ENCODE measurements at places on chromosomes 4 and X. TPM values are rescaled to one million over a fixed set of nuclear protein-coding genes. Genes with fewer than 3 reads are reported as not detected.

- H3K27me3 ChIP-seq = no peaks in the 10 kb centered on the region
- H3K36me3 ChIP-seq = no peaks in the 10 kb centered on the region
- no peak overlapping the region for H3K27ac ChIP-seq
- DNase-seq = no peak
These were observed 32.7 kb upstream of the NKRF start for GRCh38 chrX:119638725-119639471.

DNA sequence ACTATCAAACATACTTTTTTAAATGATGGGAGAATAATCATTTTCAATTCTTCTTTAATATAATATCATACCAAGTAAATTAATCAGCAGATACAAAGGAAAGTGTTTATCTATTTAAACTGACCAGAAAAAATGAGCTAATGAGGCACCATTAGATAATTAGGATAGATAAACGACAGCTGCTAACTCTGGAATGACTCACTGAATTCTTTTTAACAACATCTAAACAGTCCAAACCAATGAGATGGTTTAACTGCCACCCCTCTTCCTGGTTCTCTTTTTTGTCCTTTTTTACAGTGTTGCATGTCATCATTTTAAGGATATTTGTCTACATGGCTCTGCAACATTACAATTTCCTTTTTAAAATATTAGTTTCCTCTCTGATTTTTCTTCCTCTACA lies 41.6 kb downstream of the UNC5C start:
- H3K36me3 ChIP-seq = no peaks in the 10 kb centered on the region
- no peaks in the 10 kb centered on the region for H3K4me1 ChIP-seq

GRCh38 chr4:165378745-165379677 lies at the start of gene CPE:
Gene CPE, plus strand, starts transcription at chr4:165379008. Its CDS starts 214 bp downstream, at chr4:165379222.
- H3K36me3 ChIP-seq = no peaks in the 10 kb centered on the region
- H3K27me3 ChIP-seq = no peaks in the 10 kb centered on the region
- peak; percentile 77 for DNase-seq
- no peak within 1 kb of the TSS for H3K27ac ChIP-seq
- peaks cover 3% of the 10 kb centered on the region for H3K4me1 ChIP-seq
- H3K4me3 ChIP-seq = peak within 1 kb of the TSS; percentile 75

DNA sequence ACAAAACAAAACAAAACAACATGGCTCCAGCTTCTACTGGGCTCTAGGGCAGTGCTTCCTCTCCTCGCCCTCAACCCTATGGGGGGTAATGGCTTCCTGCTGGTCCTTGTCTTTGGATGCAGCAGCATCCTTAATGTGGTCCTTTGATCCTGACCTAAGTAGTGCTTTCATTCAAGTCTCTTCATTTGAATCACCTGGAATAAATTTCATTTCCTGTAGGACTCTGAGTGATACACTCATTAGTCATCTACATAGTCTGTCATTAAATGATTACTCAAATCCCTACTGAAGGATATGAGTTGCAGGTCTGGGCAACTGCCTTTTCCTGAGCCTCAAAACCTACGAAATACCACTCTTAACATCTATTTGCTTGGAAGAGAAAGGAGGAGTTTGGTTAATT lies 54.5 kb downstream of the RHOH start:
- H3K36me3 ChIP-seq = no peaks in the 10 kb centered on the region
- DNase-seq = no peak
- no peaks in the 10 kb centered on the region for H3K27me3 ChIP-seq
- no peaks in the 10 kb centered on the region for H3K4me1 ChIP-seq
- H3K4me3 ChIP-seq = no peak overlapping the region

GRCh38 chr4:13542577-13543031 lies 1.7 kb downstream of the NKX3-2 start:
- H3K4me3 ChIP-seq = no peak overlapping the region
- peaks cover 11% of the 10 kb centered on the region for H3K36me3 ChIP-seq
- peaks cover 27% of the 10 kb centered on the region for H3K4me1 ChIP-seq
- DNase-seq = no peak
- peaks cover 81% of the 10 kb centered on the region for H3K27me3 ChIP-seq

DNA sequence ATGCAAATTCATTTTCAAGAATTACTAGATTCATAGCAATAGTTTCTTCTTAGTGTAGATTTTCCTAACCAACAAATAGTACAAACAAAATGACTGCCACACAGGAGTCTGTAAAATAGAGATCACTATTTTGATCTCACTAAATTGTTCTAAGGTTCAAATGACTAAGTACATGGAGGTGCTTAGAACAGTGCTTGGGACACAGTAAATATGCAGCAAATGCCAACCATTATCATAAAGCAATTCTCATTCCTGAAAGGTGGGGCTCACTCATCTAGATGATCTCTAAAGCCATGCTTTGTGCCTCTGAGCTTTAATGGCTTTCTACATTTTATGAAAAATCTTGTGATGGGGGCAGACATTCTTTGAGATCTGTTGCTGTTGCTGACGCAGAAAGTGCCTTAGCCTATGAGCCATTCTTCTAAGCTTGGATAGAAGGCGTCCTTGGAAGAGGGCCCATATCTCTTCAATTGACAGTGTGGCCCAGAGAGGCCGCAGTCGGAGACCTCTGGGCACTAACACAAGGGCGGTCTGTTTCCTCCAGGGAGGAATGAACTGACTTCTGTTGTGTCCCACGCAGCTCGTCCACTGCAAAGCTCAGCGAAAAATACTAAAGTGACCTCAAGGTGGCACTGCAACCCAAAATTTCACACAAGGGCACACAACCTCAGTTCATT lies 23.5 kb downstream of the TLR10 start:
- no peaks in the 10 kb centered on the region for H3K27me3 ChIP-seq
- DNase-seq = peak; percentile 79

DNA sequence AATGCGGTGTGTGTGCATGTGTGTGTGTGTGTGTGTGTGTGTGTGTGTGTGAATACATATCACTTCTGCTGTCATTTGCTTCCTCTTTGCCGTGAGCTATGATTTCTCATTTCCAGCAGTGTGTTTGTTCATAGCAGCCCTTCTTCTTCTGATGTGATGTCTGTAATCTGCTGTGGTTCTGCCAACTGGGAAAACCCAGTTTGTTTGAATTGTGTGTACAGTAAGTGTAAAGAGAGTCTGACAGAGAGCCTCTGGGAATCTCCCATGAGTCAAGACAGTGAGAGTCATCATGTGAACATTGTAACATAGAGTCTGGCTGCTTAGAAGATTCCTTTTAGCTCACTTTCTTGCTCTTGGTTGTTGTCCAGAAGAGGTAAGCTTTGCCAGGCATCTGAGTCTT lies 8.4 kb upstream of the NWD2 start:
- no peak overlapping the region for H3K27ac ChIP-seq
- no peaks in the 10 kb centered on the region for H3K4me1 ChIP-seq
- no peak for DNase-seq

GRCh38 chr4:81256059-81256970 lies 41.3 kb upstream of the PRKG2 start:
- no peaks in the 10 kb centered on the region for H3K4me1 ChIP-seq
- no peak overlapping the region for H3K4me3 ChIP-seq

DNA sequence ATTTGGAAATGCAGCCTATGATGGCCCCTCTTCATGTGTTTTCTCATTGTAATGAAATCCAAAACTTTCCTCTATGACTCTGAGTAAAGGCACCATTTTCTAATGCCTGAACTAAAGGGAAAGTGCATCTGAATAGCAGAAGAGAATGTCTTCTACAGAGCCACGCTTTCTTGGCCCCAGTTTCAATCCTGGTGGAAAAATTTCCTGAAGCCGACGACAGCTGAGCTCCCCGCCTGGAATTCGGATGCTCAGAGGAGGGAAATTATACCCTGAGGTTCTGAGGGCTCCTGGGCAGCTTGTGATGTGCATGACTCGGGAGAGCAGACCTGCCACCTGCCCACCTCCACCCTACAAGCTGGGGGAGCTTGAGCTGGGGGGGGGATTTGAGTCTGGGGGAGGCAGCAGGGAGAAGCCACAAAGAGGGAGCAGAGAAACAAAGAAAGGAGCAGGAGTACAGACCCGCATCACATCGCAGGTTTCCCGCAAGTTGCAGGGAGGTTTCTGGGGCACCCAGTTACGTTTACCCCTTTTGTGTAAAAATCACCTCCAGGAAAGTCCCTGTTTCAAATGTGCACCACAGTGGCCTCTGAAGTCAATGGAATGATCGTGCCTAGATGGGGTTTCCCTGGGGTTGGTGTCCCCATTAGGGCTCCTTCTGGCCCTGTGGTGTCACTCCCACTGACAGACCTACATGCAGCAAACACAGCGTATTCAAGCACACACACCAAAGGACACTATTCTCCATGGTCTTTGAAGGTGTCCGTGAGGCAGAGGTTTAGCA lies 145.6 kb upstream of the RBPJ start:
- no peak for DNase-seq
- H3K4me3 ChIP-seq = no peak overlapping the region
- H3K36me3 ChIP-seq = no peaks in the 10 kb centered on the region
- H3K4me1 ChIP-seq = peaks cover 4% of the 10 kb centered on the region
- no peaks in the 10 kb centered on the region for H3K27me3 ChIP-seq
- H3K27ac ChIP-seq = no peak overlapping the region

- peaks cover 22% of the 10 kb centered on the region for H3K27me3 ChIP-seq
- H3K36me3 ChIP-seq = no peaks in the 10 kb centered on the region
- peaks cover 4% of the 10 kb centered on the region for H3K4me1 ChIP-seq
- DNase-seq = peak; percentile 77
These were observed 15.8 kb upstream of the SLC25A4 start for GRCh38 chr4:185127021-185127925.

GRCh38 chrX:108091878-108092291 lies 307 bp downstream of the ATG4A start:
- no peak for DNase-seq

The UGT2B15 gene
- total RNA-seq = not detected

The DCAF8L1 gene
- not detected for total RNA-seq

The UNC5C gene
- total RNA-seq = 1.3 TPM

The CT45A10 gene
- not detected for total RNA-seq

The PF4V1 gene
- not detected for total RNA-seq

The TSPAN6 gene
- 58.1 TPM for total RNA-seq

The MORC4 gene
- total RNA-seq = 1.9 TPM

The GLRB gene
- total RNA-seq = 0.54 TPM

The IL2 gene
- not detected for total RNA-seq

The SYTL4 gene
- 0.11 TPM for total RNA-seq

Measured in H1 (cell line).